ENCODE measurements at places on chromosomes 7 and 10.

GRCh38 chr10:69364232-69364940 is 52.3 kb downstream of the TACR2 start:
- DNase-seq, result no peak

GRCh38 chr10:132422903-132423825 is 26.2 kb downstream of the PWWP2B start:
- no peak for DNase-seq

- peak; percentile 33 for DNase-seq
Measured at GRCh38 chr10:96229568-96230030, 41.8 kb downstream of the BLNK start.

DNA sequence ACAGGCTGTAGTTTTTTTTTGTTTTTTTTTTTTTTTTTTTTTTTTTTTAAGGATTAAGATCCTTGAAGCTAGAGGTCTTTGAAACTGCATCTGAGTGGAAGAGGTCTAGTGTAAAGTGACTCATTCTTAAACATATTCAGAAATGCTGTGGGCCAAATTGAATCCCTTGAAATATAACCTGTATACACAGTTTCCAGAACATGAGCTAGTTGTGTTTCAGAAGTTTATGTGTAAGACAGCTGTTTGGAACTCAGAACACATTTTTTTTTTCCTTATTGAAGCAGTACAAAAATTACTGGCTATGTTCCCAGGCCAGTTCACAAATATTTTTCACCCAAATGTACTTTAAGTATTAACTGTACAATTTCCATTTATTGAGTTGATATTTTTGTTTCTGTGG is 67.9 kb downstream of the PPP1R9A start:
- no peak for DNase-seq

DNA sequence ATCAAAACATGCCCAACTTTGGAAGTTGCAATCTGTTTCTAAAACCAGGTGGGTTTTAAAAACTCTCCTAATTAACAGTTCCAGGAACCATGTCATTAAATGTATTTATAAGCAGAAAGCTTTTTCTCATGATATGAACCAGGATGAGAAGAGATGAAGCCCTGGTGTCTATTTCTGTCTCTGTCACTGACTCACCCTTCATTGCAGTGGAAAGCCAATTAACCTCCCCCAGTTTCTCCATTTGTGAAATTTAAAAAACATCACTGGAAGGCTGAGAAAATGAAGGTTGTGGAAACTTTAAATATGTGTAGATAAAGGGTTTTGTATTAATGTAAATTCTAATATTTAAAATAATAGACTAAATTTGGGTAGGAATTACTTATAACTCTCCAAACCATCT is 1088.0 kb downstream of the SORCS1 start:
- DNase-seq, result no peak

DNA sequence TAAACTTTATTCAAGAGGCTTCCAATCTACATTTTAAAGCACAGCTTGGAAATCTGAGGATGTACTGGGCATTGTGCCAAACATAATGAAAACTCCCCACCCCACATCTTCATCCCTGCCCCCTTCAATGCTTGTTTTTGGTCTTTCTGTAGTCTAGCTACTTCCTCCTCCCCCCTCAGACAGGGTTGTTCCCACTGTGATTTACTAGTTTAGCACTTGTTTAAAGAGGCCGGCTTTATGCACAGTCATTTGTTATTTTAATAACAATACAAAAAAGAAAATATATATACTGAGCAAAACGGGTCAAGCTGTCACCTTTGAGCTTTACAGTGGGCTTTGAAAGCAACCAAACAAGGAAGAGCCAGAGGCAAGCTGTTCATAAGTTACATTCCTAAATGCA is 132.6 kb downstream of the CHRM2 start:
- DNase-seq, result no peak

GRCh38 chr7:123237-123636 is 69.1 kb upstream of the FAM20C start:
- DNase-seq, result no peak

- DNase-seq, result peak; percentile 47
Measured at GRCh38 chr7:54839575-54840213, 80.7 kb upstream of the SEC61G start.

GRCh38 chr7:42278344-42278743 is 41.3 kb upstream of the GLI3 start:
- no peak for DNase-seq

DNA sequence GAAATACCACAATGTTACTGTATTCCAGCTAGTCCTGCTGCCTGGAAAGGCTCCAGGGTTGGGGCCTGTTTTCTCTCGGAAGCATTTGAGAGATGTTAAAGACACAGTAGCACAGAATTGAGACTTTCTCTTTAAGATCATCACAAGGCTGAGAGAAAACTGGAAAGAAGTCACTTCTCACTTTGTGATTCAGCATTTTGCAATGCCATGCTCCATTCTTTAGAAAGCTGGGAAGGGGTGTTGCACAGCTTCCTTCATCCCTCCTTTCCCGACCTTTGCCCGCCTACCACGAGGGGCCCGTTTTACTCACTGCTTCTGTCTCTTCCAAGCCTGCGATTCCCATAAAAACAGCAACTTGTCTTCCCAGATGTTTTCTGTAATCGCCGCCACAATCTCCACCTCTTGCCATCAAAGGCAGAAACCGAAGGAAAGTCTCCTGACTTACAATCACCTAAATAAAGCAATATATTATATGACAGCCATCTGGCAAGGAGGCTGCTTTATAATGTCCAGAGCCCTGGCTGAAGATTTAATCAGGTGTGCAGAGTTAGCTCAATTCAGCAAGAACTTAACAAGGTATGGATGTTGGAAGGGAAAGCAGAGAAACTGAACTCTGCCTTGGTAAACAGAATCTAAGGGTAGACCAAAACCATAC is 18.9 kb downstream of the NOD1 start:
- DNase-seq, result peak; percentile 78

DNA sequence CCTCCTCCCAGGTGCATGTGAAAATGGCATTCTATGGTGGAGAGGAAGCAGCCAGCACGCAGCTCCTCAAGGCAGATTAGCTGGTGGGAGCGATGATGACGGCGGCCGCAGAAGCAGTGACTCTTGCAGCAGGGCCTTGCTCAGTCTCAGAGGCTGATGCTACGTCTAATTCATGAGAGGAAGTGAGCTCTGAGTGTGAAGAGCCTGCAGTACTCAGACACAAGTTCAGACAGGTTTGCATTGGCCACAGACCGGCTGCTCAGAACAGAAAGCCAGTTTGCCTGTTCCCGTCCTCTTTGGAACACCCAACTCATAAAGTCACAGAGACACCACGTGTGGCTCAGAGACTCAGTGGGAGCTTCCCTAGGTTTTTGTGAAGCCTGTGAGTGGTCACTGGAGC is 136.5 kb downstream of the ADARB2 start:
- DNase-seq, result no peak

DNA sequence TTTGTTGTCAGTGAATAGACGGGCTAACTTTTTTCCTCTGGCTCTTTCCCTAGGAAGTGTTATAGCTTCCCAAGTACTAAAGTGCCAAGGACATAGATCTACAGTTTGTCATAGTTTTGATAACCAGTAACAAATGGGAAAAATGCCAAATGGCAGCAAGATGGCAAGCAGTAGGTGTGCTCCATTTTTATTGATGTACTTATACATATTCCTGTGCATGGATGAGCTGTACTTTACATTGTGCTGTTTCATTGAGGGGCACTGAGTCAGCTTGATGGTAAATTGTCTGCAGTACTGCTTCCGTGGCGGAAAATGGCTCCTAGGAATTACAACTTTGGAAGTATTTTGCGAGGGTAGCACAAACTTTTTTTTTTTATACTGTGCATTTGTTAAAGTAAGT is 7.1 kb downstream of the ADAM22 start:
- no peak for DNase-seq

DNA sequence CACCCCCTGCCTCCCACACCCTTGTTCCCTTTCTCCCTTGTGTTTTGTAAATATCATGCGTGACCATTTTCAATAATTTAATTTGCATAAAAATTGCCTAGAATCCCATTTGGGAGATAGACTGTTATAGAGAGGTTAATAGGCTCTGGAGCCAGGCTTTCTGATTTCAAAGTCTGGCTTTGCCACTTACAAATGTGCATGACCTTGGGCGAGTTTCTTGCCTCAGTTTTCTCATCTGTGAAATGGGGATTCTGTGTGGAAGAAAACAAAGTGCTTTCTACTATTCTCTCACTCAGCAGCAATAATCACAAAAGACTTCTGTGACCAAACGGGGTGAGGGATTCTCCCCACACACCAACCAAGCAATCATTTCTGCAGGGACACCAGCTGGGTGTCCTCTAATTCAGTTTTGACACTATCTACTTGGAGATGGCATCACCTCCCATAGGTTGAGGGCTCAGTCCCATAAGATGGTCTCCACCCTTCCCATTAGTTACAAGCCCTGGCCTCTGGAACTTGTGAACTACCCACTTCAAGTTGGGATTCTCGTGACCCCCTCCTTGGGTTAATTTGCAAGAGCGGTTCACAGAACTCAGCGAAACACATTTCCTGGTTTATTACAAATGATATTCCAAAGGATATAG is 3.5 kb upstream of the ZNF22 start:
- no peak for DNase-seq

DNA sequence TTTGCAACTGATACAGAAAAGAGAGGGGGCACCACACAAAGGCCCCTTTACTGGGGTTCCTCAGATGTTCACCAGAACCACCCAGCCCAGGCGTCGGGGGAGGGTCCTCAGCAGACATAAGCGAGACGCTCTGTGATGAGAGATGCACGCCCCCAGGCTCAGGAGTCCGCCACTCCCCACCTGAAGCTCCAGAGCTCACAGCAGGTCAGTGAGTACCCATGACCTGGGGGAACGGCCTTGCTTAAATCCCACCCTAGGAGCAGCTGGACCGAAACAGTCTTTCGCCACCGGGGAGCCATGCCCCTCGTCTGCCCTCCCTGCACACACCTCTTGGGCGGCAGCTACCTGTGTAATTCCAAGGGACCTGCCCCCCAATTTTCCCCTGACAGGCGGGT is 2.8 kb downstream of the CRYGN start:
- no peak for DNase-seq

- no peak for DNase-seq
Measured at GRCh38 chr7:147584771-147585193, 1005.8 kb upstream of the C7orf33 start.

DNA sequence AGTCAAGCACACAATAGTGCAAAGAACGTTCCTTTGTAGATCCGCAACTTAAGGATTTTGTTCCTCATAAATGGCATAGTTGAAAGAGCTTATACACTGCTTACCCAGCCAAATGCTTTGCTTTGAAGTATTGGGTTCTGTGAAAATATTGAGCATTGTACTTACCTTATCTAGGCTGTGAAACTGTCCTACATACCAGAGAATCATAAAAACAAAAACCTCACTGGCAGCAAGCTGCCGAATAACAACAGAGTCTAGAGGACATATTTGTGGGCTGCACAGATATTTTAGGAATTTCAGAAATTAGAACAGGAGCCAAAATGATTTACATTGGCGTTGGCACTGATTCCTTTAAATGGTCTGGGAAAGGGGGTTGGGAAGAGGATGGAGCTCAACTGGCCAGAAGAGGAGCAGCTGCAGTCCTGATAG is 174.8 kb downstream of the RTKN2 start:
- DNase-seq, result peak; percentile 57

DNA sequence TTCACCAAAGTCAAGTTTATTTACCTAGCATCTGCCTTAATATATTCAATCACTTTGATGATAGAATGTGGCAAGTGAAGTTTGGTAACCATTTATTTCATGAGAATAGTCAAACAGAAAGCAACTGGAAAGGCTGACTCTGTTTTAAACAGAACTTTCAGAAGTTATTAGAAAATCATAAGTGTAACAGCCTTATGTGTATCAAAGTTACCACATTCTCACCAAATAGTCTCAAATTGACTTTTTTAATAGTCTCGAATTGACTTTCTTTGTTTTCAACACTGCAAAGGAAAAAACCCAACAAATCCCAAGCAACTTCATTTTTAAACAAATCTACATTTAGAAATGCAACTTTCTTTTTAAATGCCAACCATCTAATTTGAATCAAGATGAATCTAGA is 29.5 kb downstream of the NAMPT start:
- DNase-seq, result no peak

DNA sequence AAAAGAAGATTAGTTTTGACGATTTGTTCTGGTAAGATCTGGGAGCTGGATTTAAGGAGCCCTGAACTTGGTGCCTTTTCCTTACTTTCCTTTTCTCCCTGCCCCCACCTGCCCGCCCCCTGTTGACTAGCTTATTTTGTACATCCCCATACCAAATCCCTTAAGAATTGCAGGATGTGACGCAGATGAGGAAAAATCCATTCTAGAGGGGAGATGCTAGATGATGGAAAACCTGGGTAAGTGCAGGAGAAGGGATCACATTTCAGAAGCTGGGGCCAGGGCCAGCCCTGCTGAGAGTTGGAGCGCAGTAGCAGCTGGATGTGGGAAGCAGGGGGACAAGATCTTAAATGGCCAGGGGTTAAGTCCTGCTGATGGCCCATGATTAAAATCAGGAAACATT is 93.9 kb downstream of the CCDC3 start:
- DNase-seq, result no peak

GRCh38 chr7:108430664-108431063 is 25.6 kb downstream of the NRCAM start:
- no peak for DNase-seq

- DNase-seq, result peak; percentile 11
Measured at GRCh38 chr7:120462991-120463390, 190.0 kb downstream of the KCND2 start.

- no peak for DNase-seq
Measured at GRCh38 chr10:18616337-18616736, 35.0 kb downstream of the NSUN6 start.

DNA sequence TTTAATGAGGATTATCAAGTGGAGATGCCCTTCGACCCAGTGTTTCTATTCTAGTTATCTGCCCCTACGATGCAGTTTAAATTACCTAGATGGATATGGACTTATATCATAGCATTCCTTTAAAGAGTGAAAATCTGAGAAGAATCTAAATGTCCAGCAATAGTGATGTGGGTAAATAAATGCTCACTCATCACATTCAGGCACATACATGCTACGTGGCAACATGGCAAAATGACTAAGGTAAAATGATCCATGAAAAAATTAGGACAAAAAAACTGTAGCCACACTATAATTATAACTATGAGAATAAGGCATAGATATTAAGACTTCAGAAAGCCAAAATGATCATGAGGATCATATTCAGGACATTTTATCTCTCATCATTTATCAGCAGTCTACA is 82.4 kb upstream of the PDE1C start:
- no peak for DNase-seq

- DNase-seq, result no peak
Measured at GRCh38 chr10:35795131-35795824, 153.2 kb upstream of the FZD8 start.

DNA sequence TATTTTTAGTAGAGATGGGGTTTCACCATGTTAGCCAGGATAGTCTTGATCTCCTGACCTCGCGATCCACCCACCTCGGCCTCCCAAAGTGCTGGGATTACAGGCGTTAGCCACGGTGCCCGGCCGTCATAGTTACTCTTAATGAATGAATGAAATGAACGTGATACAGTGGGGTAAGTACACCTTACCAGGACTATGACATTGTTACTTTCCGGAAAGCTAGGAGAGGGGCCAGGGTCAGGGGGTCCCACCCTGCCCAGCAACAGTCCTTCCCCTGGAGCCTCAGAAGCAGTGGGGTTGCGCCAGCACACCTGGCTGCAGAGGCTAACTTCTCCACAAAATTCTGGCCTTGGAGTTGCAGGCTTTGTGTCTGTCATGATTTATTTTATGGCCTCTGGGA is 21.4 kb downstream of the VSTM4 start:
- DNase-seq, result no peak

- peak; percentile 4 for DNase-seq
Measured at GRCh38 chr7:18610331-18610948, 114.9 kb downstream of the HDAC9 start.
